Mesendoderm (in vitro differentiated cells): ENCODE measurements at places on chromosomes 5 and 9.
A peak's percentile ranks its signal among the peaks of the same experiment; 100 is the strongest.

- no peaks in the 10 kb centered on the region for H3K4me1 ChIP-seq
- H3K27me3 ChIP-seq, result no peaks in the 10 kb centered on the region
- H3K27ac ChIP-seq, result no peak overlapping the region
- H3K4me3 ChIP-seq, result no peak overlapping the region
Observed at GRCh38 chr9:76542360-76542759, 83.4 kb downstream of the GCNT1 start.

GRCh38 chr9:105479846-105480245 lies 32.0 kb downstream of the FSD1L start:
- no peaks in the 10 kb centered on the region for H3K36me3 ChIP-seq
- no peaks in the 10 kb centered on the region for H3K4me1 ChIP-seq
- H3K27me3 ChIP-seq, result no peaks in the 10 kb centered on the region
- no peak overlapping the region for H3K27ac ChIP-seq

DNA sequence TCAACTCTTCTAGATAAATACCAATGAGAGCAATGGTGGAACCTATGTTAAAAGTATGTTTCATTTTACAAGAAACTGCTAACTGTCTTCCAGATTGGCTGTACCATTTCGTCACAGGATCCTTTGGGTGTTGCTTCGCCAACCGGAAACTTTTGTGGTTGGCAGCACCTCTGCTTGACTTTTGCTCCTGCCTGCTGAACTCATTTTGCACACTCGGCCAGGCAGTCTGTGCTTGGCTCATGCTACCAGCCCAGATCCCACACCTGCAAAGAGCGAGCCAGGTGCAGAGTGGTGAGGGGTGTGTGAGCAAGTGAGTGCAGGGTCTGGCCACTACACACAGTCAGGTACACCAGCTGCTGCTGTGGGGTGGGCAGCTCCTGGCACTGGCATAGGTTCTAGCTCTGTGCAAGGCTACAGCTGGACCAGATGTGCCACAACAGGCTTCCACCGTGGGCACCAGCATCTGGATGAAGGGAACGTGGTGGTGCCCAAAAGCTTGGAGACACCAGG lies 422.3 kb downstream of the PRR16 start:
- H3K27me3 ChIP-seq, result no peaks in the 10 kb centered on the region
- no peak for DNase-seq
- H3K27ac ChIP-seq, result no peak overlapping the region
- H3K4me1 ChIP-seq, result no peaks in the 10 kb centered on the region

- peak; percentile 40 for DNase-seq
- no peak overlapping the region for H3K27ac ChIP-seq
- no peak overlapping the region for H3K4me3 ChIP-seq
- H3K4me1 ChIP-seq, result peaks cover 2% of the 10 kb centered on the region
Observed at GRCh38 chr5:170571281-170571731, 67.5 kb downstream of the KCNIP1 start.

GRCh38 chr5:6718161-6718681 lies 5.0 kb downstream of the TENT4A start:
- no peak for DNase-seq
- no peak overlapping the region for H3K4me3 ChIP-seq
- no peak overlapping the region for H3K27ac ChIP-seq
- no peaks in the 10 kb centered on the region for H3K27me3 ChIP-seq
- peaks cover 8% of the 10 kb centered on the region for H3K4me1 ChIP-seq
- no peaks in the 10 kb centered on the region for H3K36me3 ChIP-seq

DNA sequence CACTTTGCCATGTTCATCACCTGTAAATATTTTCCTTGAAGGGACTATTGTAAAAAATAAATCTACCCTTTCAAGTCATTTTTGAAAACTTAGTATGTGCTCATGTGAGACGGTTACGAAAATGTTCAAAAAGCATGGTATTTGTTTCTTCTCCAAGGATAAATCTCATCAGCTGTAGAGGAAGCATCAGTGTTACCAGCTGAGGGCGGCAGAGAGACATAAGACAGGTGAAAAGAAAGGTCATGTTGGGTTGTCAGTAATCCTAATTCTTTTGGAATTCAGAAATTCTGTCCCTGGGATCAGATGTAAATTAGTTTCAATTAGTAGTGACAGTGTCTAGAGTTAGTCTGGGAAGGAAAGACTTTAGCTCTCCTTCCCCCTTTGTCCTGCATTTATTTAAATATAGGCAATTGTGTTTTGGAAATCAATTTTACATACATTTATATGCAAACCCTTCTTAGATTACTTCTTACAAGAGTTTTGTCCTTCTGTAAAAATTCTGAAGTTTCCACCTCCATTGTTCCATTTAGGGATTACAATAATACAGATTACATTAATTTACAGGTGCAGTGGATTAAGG lies 791.9 kb upstream of the CDH6 start:
- H3K4me3 ChIP-seq, result no peak overlapping the region
- no peak overlapping the region for H3K27ac ChIP-seq
- no peaks in the 10 kb centered on the region for H3K27me3 ChIP-seq
- DNase-seq, result peak; percentile 71

DNA sequence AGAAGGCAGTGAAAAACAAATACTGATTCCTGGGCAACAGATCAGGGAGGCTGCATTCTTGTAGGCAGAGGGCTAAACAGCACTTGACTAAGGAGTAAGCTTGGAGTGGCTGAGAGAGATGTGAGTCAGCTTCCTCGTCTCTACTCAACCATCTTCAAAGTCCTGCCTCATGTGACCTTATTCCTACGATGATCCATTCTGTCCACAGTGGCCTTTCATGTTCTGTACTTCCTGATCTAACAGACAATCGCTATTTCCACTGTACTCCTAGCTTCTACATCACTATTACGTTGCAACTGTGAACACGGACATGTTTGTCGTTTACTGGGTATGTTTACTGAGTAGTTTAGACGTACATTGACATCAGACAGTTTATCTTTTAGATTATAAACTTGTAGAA lies 365.4 kb downstream of the ARL15 start:
- DNase-seq, result peak; percentile 11
- H3K4me1 ChIP-seq, result no peaks in the 10 kb centered on the region
- H3K36me3 ChIP-seq, result no peaks in the 10 kb centered on the region
- no peak overlapping the region for H3K27ac ChIP-seq
- H3K4me3 ChIP-seq, result no peak overlapping the region

DNA sequence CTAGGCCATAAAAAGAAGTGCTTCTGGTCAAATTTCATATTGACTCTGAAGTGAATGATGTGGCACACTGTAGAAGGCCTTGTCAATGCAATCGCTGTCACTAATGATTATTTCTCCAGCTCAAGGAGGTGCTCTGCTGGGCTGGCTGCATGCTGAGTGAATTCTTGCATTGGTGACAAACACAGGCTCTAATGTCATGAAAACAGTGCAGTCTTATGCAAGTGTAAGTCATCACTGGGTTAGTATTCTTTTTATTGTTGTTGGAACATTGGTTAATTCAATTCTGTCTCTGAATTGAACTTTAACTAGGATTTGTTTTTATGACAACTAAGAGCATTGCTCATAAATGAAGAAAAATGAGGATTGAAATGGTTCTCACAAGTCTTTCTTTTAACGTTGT lies 57.3 kb upstream of the CD180 start:
- no peaks in the 10 kb centered on the region for H3K27me3 ChIP-seq
- H3K27ac ChIP-seq, result no peak overlapping the region
- H3K4me3 ChIP-seq, result no peak overlapping the region
- DNase-seq, result no peak
- no peaks in the 10 kb centered on the region for H3K36me3 ChIP-seq

GRCh38 chr9:4079346-4079745 lies 220.5 kb downstream of the GLIS3 start:
- no peak for DNase-seq
- H3K27me3 ChIP-seq, result no peaks in the 10 kb centered on the region
- H3K4me1 ChIP-seq, result no peaks in the 10 kb centered on the region
- H3K36me3 ChIP-seq, result no peaks in the 10 kb centered on the region

DNA sequence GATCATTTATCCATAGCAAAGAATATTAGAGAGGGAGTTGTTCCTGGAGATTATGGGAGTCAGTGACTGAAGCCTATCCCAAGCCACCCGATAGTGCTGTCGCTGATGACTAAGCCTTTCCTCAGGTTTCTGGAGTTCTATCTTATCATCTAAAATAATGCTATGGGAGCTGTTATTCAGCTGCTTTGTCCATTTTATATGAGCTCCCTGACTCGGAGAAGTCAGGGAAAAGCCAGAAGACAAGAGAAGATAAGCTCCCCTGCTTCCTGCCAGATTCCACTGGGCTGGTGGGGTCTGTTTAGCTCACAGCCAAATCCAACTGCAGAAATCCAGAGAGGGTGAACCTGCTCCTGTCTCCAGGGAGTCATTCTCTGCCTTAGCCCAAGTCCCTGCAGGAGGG lies 148.2 kb downstream of the DROSHA start:
- no peaks in the 10 kb centered on the region for H3K4me1 ChIP-seq
- DNase-seq, result no peak
- H3K27me3 ChIP-seq, result no peaks in the 10 kb centered on the region
- H3K27ac ChIP-seq, result no peak overlapping the region
- H3K4me3 ChIP-seq, result no peak overlapping the region

DNA sequence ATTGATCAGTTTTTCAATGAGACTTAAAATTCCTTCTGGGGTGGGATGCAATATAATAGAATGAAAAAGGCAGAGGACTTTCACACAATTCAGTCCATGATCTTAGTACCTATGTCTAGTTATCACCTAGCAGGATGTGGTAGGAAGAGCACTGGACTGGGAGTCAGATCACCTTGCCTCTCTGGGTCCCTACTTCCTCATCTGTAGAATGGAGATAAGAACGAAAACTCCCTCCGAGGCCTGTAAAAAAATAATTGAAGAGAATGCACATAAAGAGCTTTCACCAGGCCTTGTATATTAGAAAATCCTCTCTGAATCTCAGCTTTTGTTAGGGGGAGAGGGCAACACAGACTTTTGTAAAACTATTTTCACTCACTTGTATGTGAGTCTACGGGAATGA lies 681 bp upstream of the TMEFF1 start:
- H3K4me1 ChIP-seq, result peaks cover 4% of the 10 kb centered on the region
- no peak overlapping the region for H3K27ac ChIP-seq
- no peak for DNase-seq
- H3K27me3 ChIP-seq, result no peaks in the 10 kb centered on the region
- H3K36me3 ChIP-seq, result no peaks in the 10 kb centered on the region

DNA sequence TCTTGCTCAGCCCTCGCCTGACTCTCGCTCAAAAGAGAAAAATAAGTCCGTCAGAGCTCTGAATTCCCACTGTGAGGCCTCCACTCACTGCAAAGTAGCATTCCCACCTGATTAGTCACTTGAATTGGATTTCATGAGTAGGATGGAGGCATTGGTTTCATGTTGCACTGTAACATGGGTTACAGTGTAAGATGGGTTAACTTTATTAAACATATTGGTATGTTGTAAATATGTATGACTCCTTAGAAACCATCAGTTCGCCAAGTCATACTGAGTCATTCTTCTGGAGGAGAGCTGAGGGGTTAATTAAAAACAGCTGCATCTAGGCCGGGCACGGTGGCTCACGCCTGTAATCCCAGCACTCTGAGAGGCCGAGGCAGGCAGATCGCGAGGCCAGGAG lies 93.8 kb upstream of the BNC2 start:
- H3K4me3 ChIP-seq, result no peak overlapping the region
- H3K27ac ChIP-seq, result no peak overlapping the region
- peak; percentile 52 for DNase-seq

DNA sequence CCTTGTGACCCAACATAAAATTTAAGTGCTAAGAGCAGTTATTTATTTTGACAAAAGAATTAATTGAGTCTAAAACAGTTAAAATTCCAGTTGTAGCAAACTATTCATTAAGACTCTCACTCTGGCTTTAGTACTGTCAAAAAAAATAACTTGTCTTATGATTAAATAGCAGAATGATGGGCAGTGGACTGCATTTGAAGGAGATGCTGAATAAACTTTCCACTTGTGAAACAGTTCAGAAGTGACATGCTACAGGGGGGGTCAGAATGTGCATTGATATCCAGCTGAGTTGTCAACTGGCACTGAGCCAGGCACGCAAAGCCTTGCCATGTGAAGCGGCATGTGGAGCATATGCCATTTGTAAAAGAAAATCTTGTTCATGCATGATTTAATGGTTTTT lies 76.0 kb downstream of the FCHO2 start:
- H3K4me1 ChIP-seq, result no peaks in the 10 kb centered on the region
- H3K27ac ChIP-seq, result no peak overlapping the region
- no peaks in the 10 kb centered on the region for H3K27me3 ChIP-seq
- H3K36me3 ChIP-seq, result no peaks in the 10 kb centered on the region

DNA sequence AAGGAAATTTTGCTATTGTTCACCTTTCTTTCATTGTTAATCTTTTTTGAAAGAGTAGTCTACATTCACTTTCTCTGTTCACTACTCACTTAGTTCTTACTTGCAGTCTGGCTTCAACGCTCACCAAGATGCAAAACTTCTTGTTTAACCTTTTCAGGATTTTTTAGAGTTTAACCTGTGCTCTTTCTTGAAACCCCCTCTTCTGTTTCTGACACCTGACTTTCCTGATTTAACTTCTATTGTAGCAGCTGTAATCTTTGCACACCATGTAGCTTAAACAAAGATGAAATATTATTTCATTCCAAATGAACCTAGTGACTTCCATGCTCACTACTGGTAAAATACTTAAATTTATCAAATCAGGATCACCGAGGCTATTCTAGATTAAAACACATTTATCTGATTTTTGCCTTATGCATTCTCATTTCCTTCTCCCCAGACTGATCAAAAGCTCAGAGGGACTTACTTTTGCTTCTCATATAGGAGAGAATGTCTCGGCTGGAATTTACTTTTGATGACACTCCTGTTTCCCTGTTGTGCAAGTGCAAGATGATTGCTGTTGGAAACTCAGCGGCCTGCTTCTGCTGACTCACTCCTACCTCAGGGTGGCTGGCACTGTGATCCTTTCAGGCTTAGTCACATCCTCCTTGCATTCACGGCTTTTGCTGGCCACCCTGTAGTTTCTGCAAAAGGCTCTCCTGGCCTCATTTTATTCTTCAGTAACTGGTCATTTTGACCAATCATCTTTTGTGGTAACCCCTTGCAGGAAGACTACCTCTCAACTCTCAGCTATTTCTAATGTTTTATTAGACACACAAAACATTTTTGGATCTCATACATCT lies 109.3 kb upstream of the IFNE start:
- H3K27me3 ChIP-seq, result no peaks in the 10 kb centered on the region
- H3K4me1 ChIP-seq, result peaks cover 2% of the 10 kb centered on the region
- peak overlapping the region; percentile 74 for H3K27ac ChIP-seq

GRCh38 chr5:177389241-177390169 lies 5.3 kb downstream of the SLC34A1 start:
- no peaks in the 10 kb centered on the region for H3K27me3 ChIP-seq
- no peaks in the 10 kb centered on the region for H3K36me3 ChIP-seq
- no peak overlapping the region for H3K4me3 ChIP-seq
- no peak overlapping the region for H3K27ac ChIP-seq
- H3K4me1 ChIP-seq, result no peaks in the 10 kb centered on the region
- peak; percentile 69 for DNase-seq

DNA sequence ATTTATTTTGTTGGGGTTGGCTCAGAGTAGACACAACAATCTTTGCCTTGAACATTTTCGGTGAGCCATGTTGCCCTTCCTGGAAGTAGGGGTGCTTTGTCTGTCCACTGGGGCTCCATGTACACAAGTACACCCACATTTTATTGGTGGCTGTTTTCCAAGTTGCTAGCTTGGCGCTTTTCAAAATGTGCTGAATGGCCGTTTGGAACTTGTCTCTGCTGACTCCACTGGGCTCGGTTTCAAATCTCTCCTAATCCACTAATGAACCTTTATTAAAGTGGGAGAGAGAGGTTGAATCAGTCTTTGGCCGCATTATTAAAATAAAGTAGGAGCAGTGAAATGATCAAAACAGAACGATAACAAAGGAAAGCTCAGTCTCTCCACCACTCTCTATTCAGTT lies 64.6 kb upstream of the TAF11L2 start:
- H3K27ac ChIP-seq, result no peak overlapping the region
- H3K27me3 ChIP-seq, result no peaks in the 10 kb centered on the region
- no peak overlapping the region for H3K4me3 ChIP-seq
- no peak for DNase-seq
- H3K36me3 ChIP-seq, result no peaks in the 10 kb centered on the region
- H3K4me1 ChIP-seq, result no peaks in the 10 kb centered on the region

GRCh38 chr5:54249210-54250028 lies 61.0 kb downstream of the ARL15 start:
- H3K4me3 ChIP-seq, result no peak overlapping the region
- H3K36me3 ChIP-seq, result no peaks in the 10 kb centered on the region
- DNase-seq, result peak; percentile 26
- no peaks in the 10 kb centered on the region for H3K27me3 ChIP-seq
